ENCODE measurements at places on chromosomes 1 and 21.

DNA sequence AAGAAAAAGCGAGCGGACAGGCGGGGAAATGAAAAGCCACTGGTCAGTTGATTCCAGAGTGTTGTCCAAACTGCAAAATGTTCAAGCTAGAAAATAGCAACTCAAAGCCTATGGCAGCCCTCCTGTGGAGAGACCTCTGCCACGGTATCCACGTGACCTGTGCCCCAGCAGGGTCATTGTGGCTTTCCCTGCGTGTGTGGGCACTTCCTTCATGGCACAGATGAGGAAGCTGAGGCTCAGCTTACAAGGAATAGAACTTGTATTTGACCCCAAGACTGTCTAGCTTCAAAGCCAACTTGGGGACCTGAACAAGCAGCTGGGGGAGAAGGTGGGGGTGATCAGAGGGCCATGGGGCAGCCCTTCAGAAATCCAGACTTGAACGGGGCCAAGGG lies 15.6 kb upstream of the PLEKHG5 start:
- ATAC-seq, result no peak

DNA sequence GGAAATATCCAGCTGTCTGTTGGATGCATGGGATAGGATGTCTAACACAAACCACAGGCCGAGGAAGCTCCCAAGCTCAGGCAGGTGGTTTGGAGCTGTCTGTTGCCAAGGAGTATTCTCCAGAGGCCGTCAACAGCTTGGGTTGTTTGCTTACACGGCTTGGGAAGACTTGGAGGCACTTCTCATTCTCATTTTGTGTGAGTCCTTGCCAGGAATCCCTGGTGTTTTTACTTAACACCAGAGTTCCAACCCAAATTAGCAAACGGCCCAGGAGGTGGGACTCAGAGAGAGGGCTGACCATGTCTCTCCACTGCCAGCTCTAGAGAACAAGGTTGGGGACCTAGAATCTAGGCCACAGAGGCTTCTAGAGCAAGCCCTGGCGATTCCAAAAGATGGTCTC lies 72.7 kb upstream of the FAM20B start:
- ATAC-seq, result no peak

- ATAC-seq, result no peak
Observed at GRCh38 chr1:110337704-110338308, 1.4 kb upstream of the RBM15 start.

DNA sequence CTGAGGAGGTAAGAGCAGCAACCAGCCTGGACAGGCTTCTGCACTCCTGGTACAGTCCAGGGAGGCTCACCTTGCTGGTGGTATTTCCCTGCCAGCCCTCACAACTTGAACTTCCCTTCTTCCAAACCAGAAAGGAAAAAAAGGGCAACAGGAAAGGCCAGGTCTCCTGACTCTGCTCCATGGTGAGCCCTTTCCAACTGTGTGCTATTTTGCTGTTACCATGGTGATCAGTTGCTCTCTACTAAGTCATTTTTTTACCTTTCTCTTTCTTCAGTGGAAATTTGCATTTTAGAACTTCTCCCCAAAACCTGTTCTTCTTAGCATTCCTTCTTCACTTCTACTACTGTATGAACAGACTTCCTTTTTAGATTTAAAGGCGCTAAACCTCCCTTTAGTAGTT lies 164.3 kb downstream of the GRIK1 start:
- ATAC-seq, result no peak

DNA sequence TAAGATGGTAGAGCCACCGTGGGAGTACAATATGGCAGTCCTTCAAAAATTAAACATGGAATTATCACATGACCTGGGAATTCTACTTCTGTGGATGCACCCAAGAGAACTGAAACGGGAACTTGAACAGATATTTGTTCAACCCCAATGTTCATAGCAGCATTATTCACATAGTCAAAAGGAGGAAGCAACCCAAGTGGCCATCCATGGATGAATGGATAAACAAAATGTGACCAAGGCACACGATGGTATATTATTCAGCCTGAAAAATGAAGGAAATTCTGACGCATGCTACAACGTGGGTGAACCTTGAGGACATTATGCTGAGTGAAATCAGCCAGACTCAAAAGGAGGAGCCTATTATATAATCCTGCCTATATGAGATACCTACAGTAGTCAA lies 22.8 kb upstream of the LAPTM5 start:
- ATAC-seq, result no peak

- ATAC-seq, result no peak
Observed at GRCh38 chr1:18512883-18513282, 32.2 kb downstream of the KLHDC7A start.

GRCh38 chr21:42568376-42568775 lies 54.7 kb downstream of the SLC37A1 start:
- no peak for ATAC-seq

- ATAC-seq, result no peak
Observed at GRCh38 chr1:166843769-166844596, 4.7 kb downstream of the POGK start.

DNA sequence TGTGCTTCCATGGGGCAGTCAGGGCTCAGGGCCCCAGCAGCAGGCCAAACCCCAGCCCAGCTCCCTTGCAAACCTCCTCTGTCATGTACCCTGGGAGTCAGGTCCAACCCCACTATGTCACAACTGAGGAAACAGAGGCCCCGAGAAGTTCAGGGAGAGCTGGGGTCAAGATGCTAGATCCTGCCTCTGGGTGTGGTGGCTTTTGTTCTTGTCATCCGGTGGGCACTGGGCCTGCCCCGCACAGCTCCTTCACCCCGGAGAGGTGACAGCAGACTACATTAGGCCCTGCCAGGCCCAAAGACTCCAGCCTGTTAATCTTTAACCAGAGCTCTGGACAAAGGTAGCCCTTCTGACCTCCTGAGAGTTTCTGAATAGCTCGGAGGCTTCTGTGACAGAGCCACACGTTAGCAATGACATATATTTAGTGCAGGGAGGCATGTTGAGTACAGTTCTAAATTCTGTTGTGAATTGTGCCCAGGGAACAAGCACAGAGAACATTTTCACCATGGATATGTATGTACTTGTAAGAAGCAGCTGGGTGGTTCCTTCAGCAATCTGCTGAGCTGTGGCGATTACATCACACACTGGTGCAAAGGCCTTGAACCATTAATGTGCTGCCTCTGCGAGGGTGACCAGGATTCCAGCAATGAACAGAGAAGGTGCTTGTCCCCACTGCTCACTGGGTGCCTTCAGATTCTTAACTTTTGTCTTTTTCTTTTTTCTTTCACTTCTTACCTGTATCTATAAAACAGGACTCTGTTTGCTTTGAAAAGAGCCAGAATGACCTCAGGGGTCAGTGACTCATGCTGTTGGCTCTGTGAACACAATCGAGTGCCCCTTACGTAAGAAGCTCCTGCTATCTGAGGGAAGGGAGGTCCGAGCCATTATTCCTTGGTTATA lies 102.8 kb downstream of the RHOU start:
- ATAC-seq, result no peak

DNA sequence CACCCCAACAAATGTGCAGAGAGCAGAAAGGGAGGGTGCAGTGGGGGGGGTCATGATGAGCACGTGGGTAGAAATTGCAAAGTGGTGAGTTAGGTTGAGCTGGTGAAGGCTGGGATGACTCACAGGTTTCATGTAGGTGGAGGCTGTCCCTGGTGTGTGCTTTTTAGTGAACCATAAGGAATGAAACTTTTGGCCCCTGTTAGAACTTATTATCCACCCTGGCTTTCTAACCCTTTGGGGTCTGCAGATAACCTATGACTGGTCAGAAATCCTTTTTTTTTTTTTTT lies 46.9 kb downstream of the DOP1B start:
- ATAC-seq, result peak; percentile 98

DNA sequence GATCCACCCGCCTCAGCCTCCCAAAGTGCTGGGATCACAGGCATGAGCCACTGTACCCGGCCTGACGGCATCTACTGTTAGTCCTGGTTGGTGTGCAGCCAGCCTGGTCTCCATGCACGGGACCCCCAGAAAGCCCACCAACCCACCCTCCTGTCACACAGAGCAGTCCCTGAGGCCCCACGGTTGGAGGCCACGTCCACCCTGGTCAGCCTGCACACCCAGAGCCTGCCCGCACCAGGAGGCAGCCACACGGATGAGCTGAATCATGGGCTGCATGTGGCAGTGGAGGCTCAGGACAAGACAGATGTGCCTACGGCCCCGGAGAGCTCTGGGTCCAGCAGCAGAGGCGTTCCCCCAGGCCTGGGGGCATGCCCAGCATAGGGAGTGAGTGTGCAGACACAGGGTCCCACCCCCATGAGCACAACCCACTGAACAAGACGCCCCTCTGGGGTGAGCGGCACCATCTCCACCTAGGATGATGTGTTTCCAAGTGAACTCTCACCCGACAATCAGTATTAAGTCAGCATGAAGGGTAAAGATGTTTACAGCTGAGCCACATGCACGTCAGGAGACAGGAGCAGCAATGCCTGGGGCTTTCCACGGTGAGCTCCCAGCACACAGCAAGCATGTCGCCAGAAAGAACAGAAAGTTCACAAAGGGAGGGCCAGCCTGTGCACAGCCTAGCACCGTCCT lies 102.1 kb downstream of the WDR4 start:
- ATAC-seq, result no peak

- ATAC-seq, result no peak
Observed at GRCh38 chr1:10295481-10296085, 85.2 kb downstream of the KIF1B start.

GRCh38 chr1:63635681-63636080 lies 42.5 kb downstream of the PGM1 start:
- ATAC-seq, result no peak

DNA sequence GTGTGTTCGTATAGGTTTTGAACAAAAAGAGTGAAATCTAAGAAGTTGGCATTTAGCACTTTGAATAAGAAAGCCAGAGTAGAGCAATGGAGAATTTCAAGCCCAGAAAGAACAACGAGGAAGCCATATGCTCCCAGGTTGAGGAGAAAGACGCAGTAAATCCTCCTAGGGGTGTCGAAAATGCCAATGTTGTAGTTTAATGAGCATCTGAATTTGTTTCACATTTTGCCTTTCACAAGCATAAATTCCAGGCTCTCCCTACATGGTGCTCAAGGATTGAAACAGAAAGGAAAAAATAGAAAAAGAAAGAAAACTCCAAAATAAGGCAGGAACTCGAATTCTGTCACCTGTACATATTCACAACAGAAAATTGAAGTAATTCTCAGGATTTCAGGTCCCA lies 264.7 kb upstream of the SGIP1 start:
- no peak for ATAC-seq

GRCh38 chr1:3138623-3139151 lies 69.7 kb downstream of the PRDM16 start:
- ATAC-seq, result no peak

DNA sequence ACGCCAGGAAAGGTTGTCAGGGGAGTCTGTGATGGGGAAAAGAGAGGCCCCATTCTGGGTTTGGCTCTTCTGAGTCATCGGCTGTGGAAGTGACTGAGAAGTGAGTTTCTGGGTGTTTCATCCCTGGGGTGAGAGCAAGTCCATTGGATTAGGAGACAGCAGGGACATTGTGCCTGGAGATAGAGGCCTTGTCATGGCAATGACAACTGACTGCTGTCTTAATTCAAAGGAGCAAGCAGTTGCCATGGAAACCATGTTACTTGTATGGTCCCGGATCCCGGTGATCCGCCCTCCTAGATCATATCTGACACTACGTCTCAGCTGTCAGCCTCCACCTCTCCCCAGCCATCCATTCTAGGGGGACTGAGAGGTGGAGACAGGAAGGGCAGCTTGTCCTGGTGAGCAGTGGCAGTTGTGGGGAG lies 34.4 kb downstream of the KIAA0040 start:
- ATAC-seq, result no peak

DNA sequence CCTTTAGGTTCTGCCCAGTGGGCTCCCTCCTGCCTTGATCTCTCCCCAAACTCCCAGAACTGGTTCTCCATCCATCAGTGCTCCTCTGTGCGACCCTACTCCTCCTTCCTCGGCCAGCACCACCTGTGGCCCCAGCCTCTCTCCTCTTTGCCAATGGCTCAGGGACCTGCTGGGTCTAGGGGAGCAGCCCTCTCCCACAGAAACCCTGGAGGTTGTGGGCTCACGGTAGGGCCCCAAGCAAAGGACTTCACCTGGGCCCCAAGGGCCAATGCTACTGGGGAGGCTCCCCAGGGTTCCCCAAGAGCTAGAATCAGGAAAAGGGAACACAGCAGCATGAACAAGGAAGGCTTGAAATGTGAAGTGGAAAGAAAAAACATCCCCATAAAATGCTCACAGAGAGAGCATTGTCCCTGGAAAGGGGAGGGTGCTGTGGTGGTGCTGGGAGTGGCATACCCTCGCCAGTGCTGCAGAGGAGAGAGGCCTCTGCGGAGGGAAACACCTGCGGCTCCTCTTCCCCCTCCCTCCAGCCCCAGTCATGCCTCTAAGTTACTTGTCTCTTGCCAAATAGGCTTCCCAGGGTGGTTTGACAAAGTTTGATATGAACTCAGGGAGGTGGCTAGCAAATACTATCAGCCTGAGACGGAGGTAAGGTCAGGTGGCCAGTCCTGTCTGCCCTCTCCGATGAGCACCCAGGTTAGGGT lies 2.5 kb downstream of the TMEM63A start:
- ATAC-seq, result peak; percentile 21

DNA sequence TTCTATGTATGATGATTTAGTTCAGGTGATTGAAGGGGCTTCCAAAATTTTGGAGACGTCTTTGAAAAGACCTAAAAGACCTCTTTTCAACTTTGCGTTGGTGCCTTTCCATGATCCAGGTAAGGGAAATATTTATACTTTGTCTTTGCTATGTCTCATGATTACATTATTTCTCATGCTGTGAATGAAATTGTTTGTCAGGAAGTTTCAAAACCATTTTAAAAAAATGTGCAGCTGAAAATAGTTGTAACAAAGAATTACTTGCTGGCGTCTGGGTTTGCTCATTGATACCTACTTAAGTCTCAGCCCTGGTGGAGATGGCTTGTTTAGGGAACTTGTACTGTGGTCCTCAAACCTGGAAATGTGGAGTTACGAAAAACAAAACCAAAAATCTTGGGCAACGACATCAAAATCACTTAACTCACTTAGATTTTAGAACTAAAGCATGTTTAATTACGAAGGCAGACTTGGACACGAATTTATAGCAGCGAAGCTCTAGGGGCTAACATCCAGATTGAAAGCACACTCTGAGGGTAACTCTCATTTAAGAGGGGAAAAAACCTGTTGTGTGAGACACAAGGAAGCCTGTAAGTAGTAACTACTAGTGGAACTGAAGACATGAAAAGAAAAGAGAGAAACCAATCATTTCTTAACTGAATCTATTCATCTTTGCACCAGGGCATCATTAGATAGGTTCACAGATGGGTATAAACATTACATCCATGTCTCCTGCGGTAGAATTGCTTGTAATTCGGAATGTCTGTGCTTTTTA lies 924 bp downstream of the HMCN1 start:
- no peak for ATAC-seq

Data from activated CD4-positive, CD25-positive, alpha-beta regulatory T cell treated with anti-CD3 and anti-CD28 coated beads, Interleukin-2, amount 50 U/mL, for 24 hours (primary cell).